Tongue (tissue), 3 donors: ENCODE measurements at places on chromosomes 7 and 10. TPM values are rescaled to one million over a fixed set of nuclear protein-coding genes. Genes with fewer than 3 reads are reported as not detected.

LIPK gene
- total RNA-seq: 1.1 TPM

DNA sequence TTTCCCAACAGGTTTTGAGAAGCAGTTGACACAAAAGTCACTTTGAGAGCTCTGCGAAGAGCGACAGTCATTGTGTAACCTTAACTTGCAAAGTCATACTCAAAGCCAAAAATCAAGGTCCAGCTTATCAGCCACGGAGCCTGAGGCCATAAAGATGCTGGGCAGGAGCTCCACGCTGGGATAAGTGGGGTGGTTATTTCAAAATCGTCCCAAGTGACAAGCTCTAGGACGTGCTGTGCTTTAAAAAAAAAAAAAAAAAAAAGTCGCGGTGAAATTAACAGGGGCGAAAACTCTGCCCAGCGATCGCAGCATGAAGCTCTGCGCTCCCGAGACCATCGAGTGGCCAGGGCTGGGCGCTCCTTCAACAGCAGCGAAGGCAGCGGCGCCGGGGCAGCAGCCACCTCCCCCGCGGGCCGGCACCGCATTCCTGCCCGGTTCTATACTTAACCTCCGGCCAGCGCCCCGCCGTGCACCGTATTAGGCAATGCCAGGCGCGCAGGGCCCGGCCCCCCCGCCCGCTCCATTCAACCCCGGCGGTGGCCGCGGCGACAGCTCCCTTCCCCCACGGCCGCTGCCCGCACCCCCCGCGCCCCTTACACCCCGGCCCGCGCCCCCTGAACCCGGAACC, 657 bp downstream of the HACD1 start:
- DNase-seq: peak; percentile 78

DNA sequence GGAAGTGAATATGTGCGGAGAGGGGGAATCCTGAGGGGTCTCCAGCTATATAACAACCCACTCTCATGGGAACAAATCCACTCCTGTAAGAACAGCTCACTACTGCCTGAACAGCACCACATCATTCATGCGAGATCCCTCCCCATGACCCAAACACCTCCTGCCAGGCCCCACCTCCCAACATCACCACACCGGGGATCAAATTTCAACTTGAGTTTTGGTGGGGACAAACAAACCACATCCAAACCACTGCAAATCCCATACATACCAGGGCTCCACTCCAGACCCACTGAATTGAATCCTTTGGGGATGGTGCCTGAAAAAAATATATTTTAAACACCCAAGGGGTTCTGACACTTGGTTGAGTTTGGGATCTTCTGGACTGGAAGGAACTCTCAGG, 181.5 kb upstream of the PLXNA4 start:
- DNase-seq: no peak

DNA sequence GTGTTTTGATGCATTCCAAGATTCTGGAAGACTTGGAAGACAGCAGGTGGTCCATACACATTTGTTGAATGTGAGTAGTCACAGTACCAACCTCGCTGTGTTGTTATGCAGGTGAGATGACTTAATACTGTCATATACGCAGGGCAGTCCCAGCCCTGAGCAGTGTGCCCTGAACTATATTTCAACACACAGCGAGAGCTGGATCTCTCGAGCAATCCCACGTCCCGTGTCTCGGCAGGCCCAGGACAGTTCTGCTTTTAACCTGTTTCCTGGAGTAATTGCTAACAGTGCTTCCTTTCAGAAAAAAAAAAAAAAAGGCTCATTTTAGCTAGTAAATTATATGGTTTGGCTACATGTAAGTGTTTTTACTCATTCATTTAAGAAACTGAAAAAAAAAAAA, 179.7 kb downstream of the PRKCQ start:
- DNase-seq: no peak

SLC26A3 gene
- not detected for total RNA-seq

DNA sequence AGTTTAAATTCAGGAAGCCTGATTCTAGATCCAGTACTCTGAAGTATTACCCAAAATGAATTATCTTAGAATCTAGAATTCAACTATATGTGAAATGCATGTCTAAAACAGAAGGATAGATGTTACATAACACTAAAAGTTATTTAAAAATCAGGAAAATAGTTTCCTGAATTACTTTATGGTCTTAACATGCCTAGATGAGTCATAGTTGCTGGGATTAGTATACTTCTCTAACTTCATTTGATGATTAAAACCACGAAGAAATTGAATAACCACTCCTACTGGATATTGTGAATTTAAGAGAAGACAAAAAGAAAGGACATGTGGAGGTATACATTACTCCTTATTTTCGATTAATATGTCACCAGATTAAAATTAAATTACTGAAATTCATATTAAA, 65.5 kb downstream of the ATAD1 start:
- DNase-seq: no peak

PRLHR gene
- not detected for total RNA-seq

EVX1 gene
- not detected for total RNA-seq

HOXA10 gene
- total RNA-seq: not detected

DNA sequence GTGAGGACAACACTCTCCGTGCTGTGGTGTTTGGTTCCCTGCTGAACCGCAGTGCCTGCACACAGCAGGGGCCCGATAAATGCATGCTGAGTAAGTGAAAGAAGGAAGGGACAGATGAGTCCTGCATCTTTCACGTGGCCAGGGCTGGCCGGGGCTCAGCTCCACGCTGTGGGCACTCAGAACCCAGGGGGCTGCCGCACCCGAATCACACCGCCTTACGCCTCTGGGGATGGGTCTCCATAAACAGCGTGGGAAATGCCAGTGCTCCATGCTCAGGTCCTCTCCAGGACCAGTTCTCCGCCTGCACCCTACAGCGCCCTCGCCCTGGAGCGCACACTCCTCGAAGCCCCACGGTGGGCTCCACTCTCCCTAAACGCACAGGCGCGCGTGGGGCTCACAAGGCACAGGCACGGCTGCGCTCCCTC, 38.1 kb downstream of the RASGEF1A start:
- no peak for DNase-seq

DNA sequence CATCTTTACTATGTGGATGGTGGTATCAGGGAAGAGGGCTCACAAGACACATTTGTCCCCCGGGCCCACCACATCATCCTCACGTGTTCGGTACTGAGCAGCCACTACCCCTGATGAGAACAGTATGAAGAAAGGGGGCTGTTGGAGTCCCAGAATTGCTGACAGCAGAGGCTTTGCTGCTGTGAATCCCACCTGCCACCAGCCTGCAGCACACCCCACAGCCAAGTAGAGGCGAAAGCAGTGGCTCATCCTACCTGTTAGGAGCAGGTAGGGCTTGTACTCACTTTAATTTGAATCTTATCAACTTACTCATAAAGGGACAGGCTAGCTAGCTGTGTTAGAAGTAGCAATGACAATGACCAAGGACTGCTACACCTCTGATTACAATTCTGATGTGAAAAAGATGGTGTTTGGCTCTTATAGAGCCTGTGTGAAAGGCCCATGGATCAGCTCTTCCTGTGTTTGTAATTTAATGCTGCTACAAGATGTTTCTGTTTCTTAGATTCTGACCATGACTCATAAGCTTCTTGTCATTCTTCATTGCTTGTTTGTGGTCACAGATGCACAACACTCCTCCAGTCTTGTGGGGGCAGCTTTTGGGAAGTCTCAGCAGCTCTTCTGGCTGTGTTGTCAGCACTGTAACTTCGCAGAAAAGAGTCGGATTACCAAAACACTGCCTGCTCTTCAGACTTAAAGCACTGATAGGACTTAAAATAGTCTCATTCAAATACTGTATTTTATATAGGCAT, 9.1 kb upstream of the CSGALNACT2 start:
- peak; percentile 51 for DNase-seq

CPVL gene
- 11.7 TPM for total RNA-seq

PVRIG gene
- total RNA-seq: not detected

GRCh38 chr7:118104812-118105441, 79.0 kb upstream of the LSM8 start:
- DNase-seq: peak; percentile 35

GRCh38 chr7:106626376-106627164, 34.4 kb downstream of the CCDC71L start:
- DNase-seq: peak; percentile 35

GRCh38 chr7:27199849-27200760, at the start of gene HOXA13:
HOXA13 (minus strand) TSS chr7:27200091; CDS start chr7:27200077, 14 bp downstream.
- no peak for DNase-seq

GRCh38 chr7:24922099-24922773, 57.7 kb downstream of the OSBPL3 start:
- DNase-seq: no peak

DNA sequence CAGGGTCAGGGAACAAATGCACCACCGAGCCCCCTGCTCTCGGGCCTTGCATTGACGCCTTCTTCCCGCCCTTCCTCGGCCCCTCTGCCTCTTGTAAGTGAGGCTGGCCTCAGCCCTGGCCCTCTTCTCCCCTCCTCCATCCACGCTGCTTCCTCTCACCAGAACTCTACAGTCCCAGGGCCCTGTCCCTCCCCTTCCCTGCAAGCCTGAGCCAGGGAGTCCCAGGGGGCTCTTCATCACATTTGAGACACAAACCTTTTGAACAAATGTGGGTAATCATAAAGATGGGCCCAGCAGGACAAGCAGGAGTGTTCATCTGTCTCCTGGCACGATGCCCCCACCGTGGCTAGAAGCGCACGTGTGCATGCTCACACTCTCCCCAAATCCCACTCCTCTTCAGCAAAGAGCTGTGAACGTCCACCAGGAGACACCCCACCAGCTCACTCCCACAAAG, 57.7 kb downstream of the SLIT1 start:
- DNase-seq: no peak

DNA sequence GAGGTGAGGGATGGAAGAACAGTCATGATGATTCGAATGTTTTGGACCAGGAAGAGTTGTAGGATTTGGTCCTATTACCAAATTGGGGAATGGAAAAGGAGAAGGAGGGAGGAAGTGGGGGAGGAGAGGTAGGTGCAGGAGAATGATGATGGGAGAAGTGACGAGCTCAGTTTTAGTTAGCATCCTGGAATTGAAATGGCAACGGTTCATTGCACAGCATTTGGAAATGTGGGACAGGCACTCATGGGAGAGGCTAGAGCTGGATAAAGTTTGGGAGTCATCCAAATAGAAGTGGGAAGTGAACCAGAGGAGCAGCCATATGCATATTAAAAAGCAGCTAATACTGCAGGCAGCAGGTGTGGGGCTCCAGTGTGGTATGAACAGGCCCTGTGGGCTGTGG, 253.6 kb downstream of the SORCS3 start:
- DNase-seq: peak; percentile 33

TRPV5 gene
- 0.21 TPM for total RNA-seq

GRCh38 chr10:128574581-128575210, 448.5 kb upstream of the MKI67 start:
- peak; percentile 76 for DNase-seq

DNA sequence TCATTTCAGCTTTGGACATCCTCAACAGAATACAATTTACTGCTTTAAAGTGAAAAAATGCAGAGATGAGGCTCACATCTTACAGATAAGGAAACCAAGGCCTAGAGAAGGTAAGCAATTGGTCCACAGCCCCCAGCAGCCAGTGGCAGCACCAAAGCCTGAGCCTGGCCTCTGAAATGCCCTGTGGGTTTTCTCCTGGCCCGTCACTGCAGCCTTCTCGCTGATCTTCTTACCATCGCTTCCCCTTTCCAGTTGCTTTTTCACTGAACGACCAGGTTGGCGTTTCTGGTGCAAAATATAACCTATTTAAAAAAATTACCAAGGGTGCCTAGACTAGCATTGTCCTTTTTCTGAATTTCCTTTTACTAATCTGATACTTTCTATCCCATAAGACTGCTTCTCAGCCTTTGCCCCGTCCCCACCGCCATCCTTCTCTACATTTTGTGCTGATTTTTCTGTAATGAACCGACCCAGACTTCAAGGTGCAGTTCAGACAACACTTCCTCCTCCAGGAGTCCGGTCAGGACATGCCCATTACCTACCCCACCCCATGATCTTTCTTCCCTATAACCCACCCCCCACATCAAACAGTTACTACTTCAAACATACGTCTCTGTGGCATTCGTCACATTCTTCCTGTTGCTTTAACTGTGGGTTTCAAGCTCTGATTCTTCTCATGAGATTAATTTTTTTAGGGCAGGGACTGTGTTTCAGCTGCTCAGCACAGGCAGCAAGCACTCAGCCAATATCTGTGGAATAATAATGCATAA, 289.4 kb downstream of the DNAJB6 start:
- no peak for DNase-seq

DNA sequence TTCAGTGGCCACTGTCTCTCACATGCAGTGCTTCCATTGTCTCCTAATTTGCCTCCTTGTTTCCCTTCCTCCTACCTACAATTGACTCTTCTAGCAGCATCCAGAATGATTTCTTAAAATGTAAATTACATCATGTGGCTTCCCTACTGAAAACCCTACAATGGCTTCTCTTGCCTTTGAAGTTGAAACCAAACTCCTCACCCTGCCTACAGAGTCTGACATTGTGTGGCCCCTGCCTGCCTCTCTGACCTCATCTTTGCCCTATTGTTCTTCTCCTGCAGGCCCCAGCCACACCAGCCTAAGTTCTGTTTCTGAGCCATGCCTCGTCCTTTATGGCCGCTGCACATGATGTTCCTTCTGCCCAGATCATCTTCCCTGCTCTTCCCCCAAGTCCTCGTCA, 35.8 kb upstream of the CDK1 start:
- DNase-seq: no peak

DNA sequence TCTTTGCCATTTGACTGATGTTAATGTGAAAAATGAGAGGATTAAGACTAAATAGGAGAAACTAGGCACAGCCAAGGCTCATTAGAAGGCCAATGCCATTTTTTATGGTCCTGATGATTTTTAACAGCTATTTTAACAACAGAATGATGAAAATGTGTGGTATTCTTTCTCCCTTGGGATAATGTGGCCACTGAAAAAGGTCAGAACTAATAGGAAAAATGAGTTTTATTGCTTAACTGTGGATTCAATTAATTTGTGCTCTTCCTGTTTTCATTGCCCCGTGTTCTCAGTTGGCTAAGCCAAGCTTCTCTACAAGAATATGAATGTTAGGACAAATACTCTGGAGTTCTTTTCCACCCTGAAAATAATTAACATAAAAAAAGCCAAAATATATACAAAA, 56.6 kb downstream of the BMPER start:
- no peak for DNase-seq

FAM25C gene
- total RNA-seq: not detected

DNA sequence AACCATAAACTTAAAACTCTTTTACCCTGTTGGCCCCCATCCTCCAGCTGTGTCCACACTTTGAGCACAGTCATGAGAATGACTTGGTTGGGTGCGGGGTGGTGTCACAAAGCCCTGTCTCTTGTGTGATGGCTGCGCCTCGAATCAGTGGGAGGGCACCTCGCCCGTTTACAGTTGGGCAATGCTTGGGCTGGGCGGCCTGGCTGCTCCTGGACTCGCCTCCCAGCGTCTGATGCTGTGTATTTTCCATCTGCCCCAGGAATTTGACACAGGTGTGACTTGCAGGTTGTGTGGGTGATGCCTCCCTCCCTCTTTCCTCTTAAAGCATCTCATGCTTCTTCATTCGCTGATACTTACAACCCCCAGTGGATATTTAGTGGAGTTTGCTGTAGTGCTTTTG, 33.7 kb downstream of the CHST12 start:
- DNase-seq: no peak

SLC18A3 gene
- total RNA-seq: 0.31 TPM

DNA sequence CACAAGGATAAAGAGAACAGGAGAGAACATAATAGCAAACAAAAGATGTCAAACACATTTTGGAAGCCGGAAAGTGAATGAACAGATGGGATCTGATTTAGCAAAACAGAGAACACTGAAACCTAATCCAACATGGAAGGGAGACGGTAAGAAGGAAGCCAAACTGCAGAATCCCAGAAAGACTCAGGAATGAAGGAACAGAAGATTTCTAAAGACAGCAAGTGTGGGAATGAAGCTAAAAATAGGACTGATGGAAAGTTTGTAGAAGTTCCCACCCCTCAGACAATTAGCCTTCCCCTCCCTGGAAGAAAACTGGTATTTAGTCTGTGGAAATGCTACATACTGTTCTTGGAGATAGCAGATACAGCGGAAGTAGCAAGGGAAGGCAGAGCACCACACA, 40.8 kb downstream of the SLC16A12 start:
- DNase-seq: peak; percentile 75
